Gastroesophageal sphincter (tissue), 4 donors: ENCODE measurements at places on chromosomes 11 and 22.

GRCh38 chr11:27545946-27546345 lies 39.4 kb upstream of the LIN7C start:
- no peak for ATAC-seq
- H3K36me3 ChIP-seq = peaks cover 10% of the 10 kb centered on the region
- no peak overlapping the region for H3K4me3 ChIP-seq
- no peaks in the 10 kb centered on the region for H3K27me3 ChIP-seq
- no peaks in the 10 kb centered on the region for H3K4me1 ChIP-seq
- no peak overlapping the region for H3K27ac ChIP-seq

GRCh38 chr22:33180356-33180755 lies 122.2 kb upstream of the SYN3 start:
- no peaks in the 10 kb centered on the region for H3K27me3 ChIP-seq
- ATAC-seq = no peak
- no peak overlapping the region for H3K27ac ChIP-seq
- H3K4me3 ChIP-seq = no peak overlapping the region
- no peaks in the 10 kb centered on the region for H3K36me3 ChIP-seq

DNA sequence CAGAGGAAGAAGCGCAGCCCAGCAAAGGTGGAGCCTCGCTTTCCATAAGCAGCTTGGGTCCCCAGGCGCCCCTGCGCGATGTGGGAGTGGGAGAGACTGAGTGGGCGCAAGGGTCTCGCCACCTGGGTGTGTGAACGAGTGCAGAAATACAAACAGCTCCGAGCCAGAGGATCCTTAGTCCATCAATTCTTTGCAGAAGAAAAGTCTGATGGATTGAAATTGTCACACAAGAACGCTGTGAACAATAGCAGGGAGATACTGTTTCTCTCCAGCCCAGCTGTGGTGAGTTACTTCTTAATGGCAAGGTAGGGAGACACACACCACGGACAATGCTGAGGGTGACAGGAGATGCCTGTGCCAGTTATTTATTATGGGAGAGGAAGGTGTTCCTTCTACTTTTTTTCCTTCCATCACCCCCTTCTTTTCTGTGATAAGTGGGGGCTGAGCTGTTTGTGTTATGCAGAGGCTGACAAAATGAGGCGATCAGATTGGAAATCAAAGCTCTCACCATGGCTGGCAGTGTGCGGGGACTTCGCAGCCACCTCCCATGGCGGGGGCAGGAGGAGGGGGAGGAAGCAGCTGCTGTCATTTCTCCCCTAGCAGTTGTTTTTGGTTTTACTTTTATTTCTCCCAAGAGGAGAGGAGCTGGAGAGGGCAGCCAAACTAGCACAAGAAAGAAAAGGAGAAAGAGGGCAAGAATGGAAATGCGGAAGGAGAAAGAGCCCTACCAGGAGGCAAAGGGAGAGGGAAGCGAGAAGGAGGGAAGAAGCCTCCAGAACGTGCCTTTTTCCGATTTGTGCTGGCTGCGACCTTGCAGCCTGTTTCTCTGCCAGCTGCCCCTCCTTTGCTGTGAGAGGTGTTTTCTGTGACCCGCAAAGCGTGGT lies 755.8 kb downstream of the NTM start:
- no peaks in the 10 kb centered on the region for H3K27me3 ChIP-seq
- H3K4me1 ChIP-seq = peaks cover 22% of the 10 kb centered on the region

DNA sequence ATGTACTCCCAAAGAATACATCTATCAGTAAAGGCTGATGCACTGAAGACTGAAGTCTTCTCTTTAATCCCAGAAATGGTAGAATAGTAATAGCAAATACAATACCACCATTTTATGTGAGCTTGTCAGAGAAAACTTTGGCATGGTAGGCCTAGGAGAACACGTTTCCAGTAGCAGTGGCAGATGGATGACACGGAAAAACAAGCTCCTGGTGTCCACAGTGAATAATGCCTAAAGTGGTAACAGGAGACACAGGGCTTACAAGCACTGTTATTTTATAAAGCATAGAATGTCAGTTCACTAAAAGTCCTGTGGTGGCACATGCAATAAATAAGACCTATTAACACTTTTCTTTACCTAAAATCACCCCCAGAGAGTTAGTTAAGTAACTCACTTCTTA lies 277.6 kb downstream of the TTC28 start:
- no peak overlapping the region for H3K27ac ChIP-seq
- no peak for ATAC-seq
- peaks cover 4% of the 10 kb centered on the region for H3K4me1 ChIP-seq

DNA sequence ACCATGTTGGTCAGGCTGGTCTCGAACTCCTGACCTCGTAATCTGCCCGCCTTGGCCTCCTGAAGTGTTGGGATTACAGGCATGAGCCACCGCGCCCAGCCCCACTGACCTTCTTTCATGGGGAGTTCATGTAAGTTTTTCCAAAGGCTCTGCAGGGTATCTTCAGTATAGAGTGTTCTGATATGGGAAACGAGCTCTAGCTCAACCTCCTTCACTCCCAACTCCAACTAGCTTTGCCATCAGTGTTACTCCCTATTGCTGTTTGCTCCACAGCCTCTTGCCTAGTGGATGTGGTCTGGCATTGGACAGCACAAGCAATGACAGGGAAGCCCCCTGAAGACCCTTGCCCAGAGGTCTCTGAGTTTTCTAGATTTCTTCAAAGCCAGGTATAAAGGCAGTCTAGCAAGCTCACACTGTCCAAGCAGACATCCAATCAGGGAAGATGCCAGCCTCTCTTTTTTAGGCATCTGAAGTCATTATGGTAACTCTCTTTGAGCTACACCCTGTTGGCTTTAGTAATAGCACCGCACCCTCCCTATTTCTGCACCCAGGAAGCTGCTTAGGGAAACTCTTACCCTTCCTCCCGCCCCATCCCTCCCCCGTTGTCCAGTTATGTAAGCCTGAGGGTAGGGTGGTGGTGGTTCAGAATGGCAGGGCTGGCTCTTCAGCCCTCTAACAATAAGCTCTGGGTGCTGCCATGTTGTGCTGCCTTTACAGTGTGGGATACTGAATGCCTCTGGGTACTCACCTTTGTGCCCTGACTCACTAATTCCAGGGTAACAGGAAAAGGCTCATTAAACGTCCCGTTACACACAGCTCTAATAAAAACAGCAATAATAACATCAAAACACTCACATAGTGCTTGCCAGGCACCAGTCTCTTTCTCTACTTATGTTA lies 41.4 kb upstream of the CLDN5 start:
- no peak overlapping the region for H3K4me3 ChIP-seq
- H3K27ac ChIP-seq = peak overlapping the region; percentile 38
- H3K36me3 ChIP-seq = no peaks in the 10 kb centered on the region

GRCh38 chr11:86101493-86101892 lies 32.6 kb upstream of the PICALM start:
- H3K27ac ChIP-seq = no peak overlapping the region
- no peaks in the 10 kb centered on the region for H3K27me3 ChIP-seq
- no peaks in the 10 kb centered on the region for H3K4me1 ChIP-seq
- no peak for ATAC-seq

- H3K4me3 ChIP-seq = no peak overlapping the region
- no peaks in the 10 kb centered on the region for H3K4me1 ChIP-seq
- H3K27ac ChIP-seq = no peak overlapping the region
- ATAC-seq = no peak
- H3K36me3 ChIP-seq = no peaks in the 10 kb centered on the region
- H3K27me3 ChIP-seq = peaks cover 7% of the 10 kb centered on the region
Measured at GRCh38 chr11:6721343-6721742, 38.2 kb upstream of the MRPL17 start.

GRCh38 chr11:32008880-32009551 lies 81.9 kb upstream of the RCN1 start:
- peaks cover 54% of the 10 kb centered on the region for H3K27me3 ChIP-seq
- H3K4me1 ChIP-seq = no peaks in the 10 kb centered on the region
- no peak for ATAC-seq
- H3K36me3 ChIP-seq = no peaks in the 10 kb centered on the region
- H3K4me3 ChIP-seq = no peak overlapping the region
- no peak overlapping the region for H3K27ac ChIP-seq

DNA sequence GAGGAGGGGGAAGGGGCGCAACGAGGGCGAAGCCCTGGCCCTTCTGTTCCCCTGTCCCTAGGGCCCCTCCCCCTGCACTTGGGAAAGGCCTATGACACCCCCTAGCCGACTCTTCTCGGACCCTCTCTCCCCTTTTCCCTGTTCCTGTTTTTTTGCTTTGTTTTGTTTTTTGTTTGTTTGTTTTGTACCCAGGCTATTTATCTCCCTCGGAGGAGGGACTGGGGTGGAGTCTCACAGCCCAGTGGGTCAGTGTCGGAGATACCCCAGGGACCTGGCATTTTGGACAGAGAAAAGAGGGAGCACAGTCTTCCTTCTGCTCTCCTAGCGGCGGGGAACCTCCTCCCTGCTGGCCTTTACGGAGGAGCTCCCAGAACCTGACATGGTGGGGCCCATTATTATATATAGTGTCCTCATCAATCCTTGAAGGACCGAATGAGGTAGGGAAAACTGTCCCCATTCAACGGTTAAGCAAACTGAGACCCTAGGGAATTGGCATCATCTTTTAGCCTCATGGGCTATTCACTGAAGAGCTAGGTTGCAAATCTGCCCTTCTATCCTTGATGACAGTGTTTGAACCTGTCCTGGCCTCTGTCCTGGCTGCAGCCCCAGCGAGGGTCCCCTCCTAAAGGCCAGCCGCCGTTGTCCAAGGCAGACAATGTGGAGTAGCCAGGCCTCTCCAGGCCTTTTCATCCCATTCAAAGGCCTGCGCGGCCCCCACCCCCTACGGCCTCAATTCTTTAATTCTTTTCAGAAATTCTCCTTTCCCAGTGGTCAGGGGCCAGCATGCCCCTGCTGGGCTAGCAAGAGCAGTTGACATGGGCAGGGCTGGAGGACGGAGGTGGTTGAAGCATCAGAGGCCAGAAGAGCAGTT lies 911 bp downstream of the EMID1 start:
- no peak for ATAC-seq
- peak overlapping the region; percentile 58 for H3K4me3 ChIP-seq
- H3K27me3 ChIP-seq = peaks cover 26% of the 10 kb centered on the region
- peaks cover 7% of the 10 kb centered on the region for H3K4me1 ChIP-seq
- H3K36me3 ChIP-seq = no peaks in the 10 kb centered on the region

- ATAC-seq = no peak
- H3K27me3 ChIP-seq = no peaks in the 10 kb centered on the region
- no peak overlapping the region for H3K4me3 ChIP-seq
Measured at GRCh38 chr11:110509472-110509871, 79.7 kb downstream of the FDX1 start.

DNA sequence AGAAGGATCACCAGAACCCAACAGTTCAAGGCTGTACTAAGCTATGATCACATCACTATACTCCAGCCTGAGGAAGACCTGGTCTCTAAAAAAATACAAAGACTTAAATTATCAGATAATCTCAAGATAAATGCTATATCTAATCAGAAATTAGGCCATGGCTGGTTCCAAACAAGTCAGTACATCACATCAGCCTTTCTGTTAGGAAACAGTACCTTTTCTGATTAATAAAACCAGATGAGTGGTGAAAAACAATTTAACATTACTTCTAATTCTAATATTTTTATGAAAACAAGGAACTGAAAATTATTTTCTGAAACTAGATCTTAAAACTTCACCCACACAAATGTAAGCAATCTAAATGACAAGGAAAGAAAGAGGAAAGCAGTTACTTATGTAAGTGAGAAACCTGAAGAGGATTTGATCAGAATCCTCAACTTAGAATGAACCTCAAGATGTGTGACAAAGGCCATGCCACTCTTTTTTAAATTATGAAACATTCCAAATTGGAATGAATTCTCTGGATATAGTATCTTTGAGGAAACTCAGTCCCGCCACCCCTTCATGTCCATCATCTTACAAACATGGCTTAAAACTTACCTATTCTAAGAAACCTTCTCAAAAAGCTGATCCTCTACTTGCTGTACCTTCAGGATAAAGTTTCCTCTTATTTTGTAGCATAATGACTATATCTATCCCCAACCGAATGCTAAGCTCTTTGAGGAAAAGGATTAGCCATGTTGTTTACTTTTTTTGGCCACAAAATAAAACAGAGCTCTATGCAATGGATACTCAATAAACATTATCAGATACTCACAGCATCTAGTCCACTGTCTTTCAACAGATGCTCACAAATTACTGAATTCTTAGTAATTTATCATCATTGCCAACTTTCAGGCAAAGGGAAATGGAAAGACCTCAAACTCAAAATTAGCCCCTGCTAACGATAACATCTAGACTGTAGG lies 132.0 kb downstream of the MRTFA start:
- no peak overlapping the region for H3K4me3 ChIP-seq
- no peak overlapping the region for H3K27ac ChIP-seq
- H3K4me1 ChIP-seq = peaks cover 10% of the 10 kb centered on the region
- no peaks in the 10 kb centered on the region for H3K36me3 ChIP-seq
- no peak for ATAC-seq

GRCh38 chr11:64842851-64843685 lies 1.4 kb downstream of the CDC42BPG start:
- H3K4me1 ChIP-seq = peaks cover 5% of the 10 kb centered on the region
- no peak for ATAC-seq
- H3K4me3 ChIP-seq = no peak overlapping the region
- H3K36me3 ChIP-seq = no peaks in the 10 kb centered on the region
- H3K27me3 ChIP-seq = peaks cover 6% of the 10 kb centered on the region

DNA sequence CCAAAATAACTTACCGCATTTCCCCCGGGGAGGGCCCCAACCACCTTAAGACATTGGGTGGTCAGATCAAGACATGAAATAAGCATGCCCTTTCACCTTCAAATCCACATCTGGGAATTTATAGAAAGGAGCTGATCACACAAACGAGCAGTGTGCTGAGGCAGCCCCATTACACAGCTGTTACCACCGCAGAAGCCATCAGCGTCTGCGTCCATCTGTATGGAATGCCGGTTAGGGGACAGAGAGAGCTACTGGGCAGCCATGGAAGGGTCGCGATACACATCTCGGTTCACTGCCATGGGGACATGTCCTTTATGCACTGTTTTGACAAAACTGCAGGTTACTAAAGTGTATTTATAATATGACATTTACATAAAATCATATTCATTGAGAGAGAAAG lies 105.1 kb upstream of the LMO1 start:
- H3K36me3 ChIP-seq = no peaks in the 10 kb centered on the region
- no peak overlapping the region for H3K4me3 ChIP-seq
- no peaks in the 10 kb centered on the region for H3K27me3 ChIP-seq

- peaks cover 49% of the 10 kb centered on the region for H3K36me3 ChIP-seq
- H3K4me3 ChIP-seq = no peak overlapping the region
- H3K27ac ChIP-seq = no peak overlapping the region
- H3K4me1 ChIP-seq = no peaks in the 10 kb centered on the region
- no peaks in the 10 kb centered on the region for H3K27me3 ChIP-seq
Measured at GRCh38 chr11:28133146-28133545, 25.0 kb downstream of the METTL15 start.
